Right forelimb (tissue), 1 donor: ENCODE measurements at places on chromosomes 5 and 9.

DNA sequence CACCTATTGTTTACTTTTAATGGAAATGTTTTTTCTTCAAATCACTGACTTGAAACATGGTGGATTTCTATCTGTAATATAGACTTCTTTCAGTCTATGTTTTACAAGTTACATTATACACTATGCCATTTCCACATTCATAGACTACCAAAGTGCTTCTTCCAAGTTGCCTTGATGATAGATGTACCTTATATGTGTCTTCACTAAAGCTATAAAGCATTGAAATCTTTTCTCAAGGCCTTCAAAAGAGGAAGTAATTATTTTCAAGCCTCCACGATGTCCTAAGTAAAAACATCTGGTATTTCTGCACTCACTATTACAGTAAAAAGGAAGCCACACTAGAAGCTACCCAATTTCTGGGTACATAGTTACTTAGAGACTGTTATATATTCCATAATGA lies 113.3 kb downstream of the FGF10 start:
- DNase-seq, result no peak

GRCh38 chr5:133106761-133107572 lies 55.2 kb downstream of the HSPA4 start:
- DNase-seq, result no peak

- no peak for DNase-seq
Measured at GRCh38 chr9:85339338-85339737, 402.4 kb downstream of the AGTPBP1 start.

DNA sequence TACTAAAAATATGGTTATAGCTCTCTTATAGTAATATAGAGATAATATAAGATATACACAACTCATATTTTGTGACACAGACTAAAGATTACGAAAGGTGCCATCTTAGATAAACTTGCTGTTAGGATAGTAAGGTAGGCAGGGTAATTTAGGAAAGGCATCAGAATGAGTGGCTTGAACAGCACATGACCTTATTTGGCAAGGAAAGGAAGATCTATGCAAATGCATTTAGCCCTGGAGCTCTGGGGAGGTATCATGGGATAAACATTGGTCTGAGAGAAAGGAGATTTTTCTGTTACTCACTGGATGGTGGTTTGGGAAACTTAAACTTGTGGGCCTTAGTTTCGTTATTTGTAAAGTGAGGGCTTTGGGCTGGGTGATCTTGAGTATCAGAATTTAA lies 65.8 kb downstream of the KCTD16 start:
- DNase-seq, result no peak

DNA sequence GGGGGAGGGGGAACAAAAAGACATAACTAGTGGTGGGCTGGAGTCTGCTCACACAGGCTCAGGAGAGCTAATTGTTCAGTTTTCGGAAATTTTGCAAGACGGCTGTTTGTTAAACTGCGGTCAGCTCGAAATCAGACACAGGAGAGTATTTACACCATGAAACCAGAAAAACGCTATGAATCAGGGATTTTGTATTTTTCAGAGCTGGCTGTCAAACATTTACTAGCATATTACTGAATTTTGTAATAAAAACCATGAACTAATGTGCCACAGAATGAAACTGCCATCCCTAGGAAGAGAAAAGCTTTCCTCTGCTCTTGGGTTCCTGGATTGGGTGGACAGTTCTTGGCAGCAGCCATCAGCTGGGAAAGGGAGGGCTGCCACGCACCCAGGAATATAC lies 45.3 kb downstream of the TRPM3 start:
- no peak for DNase-seq

DNA sequence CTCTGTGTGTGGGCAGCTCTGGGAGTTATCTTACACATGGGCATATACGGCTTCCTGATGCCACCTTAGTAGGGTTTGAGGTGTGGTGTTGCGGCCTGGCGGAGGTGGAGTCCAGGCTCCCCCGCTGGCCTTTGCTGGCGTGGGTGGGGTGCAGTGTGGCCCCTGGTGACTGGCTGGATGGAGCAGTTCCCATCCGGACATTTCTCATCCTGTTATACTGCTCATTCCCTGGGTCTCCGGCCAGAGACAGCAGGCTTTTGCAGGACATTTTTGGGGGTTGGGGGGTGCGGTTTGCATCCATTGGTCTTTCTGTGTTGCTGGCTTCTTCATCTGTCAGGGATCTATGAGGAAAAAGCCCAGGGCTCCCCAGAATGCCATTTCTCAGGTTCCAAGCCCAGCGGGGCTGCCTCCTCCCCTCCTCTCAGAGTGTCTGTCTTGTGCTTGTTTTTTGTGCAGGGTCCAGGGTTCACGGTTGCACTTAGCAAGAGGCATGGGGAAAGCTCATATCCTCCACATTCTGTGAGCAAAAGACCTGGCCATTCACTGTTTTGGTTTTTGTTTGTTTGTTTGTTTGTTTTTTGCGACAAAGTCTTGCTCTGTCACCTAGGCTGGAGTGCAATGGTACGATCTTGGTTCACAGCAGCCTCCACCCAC lies 22.3 kb downstream of the NDUFS6 start:
- peak; percentile 19 for DNase-seq

GRCh38 chr9:31253800-31254762 lies 1130.4 kb upstream of the ACO1 start:
- DNase-seq, result no peak

DNA sequence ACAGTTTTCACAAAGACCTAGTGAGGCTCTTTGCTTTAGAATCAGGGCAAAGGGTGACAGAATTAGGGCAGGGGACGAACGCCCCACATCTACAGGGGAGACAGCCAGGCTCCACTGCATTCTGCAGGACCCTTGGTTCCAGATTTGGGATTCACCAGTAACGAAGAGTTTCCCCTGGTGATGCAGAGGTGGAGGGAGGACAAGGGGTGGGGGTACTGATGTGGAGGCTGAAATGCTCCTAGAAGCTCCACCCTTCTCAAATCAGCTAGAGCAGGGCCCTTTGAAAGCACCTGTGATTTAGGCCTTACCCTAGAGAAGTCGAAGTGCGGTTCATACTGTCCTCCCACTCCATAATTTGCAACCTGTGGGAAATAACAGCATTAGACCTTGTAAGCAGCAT lies 29.1 kb downstream of the P4HA2 start:
- no peak for DNase-seq

GRCh38 chr9:108885643-108886348 lies 23.7 kb downstream of the ACTL7A start:
- no peak for DNase-seq

DNA sequence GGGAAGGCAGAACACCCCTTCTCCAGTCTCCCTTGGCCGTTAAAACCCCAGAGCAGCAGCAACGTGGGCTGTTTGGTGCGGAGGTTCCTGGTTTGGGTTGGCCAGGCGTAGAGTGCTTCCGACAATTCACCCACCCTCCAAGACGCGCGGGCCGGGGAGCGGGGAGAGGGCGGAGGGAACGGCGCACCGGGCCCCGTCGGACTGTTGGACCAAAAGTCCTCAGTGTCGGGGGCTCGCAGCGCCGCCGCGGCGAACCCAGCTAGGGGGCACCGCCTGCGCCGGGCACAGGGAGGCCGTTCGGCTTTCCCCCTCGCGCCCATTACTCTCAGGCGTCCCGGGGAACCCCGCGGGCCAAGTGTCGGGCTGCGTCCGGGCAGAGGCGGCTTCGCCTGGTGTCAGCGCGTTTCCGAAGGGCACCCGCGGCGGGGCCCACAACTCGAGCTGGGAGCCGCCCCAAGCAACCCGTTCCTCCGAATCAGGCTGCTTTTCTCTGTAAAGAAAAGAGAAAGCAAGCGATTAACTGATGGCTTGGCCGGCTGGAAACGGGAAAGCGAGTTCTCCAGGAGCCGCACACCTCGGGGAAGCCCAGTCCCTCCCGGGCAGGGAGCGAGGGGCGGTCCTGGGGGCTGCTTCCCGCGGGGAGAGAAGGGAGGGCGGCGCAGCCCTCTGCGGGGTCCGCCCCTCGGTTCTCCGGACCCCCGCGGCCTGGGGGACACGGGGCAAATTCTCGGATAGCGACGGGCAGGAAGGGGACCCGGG lies 145.5 kb downstream of the ERCC6L2 start:
- DNase-seq, result peak; percentile 75

DNA sequence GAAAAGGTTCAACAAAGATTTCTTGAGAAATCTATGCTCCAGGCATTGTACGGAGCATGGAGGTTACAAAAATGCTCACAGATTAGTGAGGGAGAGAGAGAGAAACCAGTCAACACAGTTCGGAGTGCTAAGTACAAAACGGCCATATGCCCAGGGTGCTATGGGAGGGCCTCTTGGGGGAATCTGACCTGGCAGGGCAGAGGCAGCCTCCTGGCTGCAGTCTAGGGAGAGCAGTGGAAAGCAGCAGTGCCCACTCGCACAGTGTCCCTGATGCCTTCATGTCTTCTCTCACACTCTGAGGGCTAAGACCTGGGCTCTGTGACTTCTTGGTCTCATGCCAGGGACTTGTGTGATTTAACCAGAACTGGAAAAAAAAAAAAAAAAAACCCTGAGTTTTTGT lies 29.8 kb upstream of the SMC5 start:
- DNase-seq, result no peak

DNA sequence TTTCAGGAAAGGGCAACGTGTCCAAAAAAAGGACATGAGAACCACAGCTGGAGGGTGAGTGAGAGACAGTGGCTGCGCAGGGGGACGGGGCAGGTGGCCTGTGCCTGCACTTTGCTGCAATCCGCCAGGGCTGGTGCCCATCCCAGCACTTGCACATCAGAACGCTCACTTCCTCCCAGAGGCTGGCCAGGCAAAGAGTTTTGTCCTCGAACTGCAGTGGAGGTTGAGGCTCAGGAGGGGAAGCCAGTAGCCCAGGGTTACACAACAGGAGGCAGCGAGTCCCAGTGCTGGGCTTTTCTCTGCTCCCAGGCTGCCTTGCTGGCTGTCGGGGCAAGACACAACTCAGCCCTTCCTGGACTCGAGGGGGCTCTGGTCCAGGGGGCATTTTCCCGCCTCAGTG lies 33.1 kb downstream of the CRB2 start:
- no peak for DNase-seq

- no peak for DNase-seq
Measured at GRCh38 chr5:140399979-140400729, 1.5 kb upstream of the ANKHD1 start.

DNA sequence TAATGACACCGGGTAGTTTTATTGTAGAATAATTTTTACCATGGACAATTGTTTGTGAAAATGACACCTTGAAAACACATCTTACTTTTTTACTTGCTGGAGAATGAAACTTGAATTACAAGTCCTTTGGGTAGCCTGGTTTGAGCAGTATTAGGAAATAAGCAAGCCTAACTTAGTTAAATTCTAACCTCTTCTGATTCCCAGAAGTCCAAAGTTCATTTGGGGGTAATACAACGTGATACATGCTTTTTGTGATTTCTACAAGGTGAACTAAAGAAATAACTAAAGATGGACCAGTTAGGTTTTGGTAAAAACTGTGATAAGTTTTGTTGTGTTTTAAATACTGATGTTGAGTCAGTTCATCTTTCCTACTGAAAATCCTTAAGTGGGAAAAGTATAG lies 135.4 kb upstream of the DMRT1 start:
- no peak for DNase-seq

DNA sequence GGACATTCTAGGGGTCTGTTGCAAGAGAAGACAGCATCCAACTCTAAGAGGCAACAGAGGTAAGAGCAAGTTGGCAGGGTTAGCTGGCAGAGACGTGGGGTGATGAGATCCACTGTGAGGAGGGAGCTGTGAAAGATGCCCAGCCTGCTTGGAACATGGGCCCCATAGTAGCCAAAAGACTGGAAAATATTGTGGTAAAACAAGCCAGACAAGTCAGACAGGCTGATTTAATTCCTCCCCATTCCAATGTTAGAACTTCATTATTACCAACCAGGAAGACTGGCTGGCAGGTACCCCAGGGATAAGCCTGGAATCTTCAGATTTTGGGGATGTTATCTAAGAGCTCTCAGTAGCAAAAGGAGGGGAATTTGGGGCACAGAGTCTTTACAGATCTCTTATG lies 181.3 kb downstream of the SEC61B start:
- DNase-seq, result no peak
